BJ (cell line): ENCODE measurements at places on chromosomes 3 and 15. TPM values are rescaled to one million over a fixed set of nuclear protein-coding genes. Genes with fewer than 3 reads are reported as not detected.

- DNase-seq, result no peak
Measured at GRCh38 chr3:30492322-30493192, 113.8 kb upstream of the TGFBR2 start.

Gene IGSF10
- polyA plus RNA-seq, result 0.07 and 0.12 TPM in 2 replicates

Gene GOLGA6L7
- polyA plus RNA-seq, result not detected in 2 replicates

- no peak for DNase-seq
Measured at GRCh38 chr3:27561576-27561975, 77.4 kb upstream of the SLC4A7 start.

Gene CCNDBP1
- 76.5 and 86.5 TPM in 2 replicates for polyA plus RNA-seq

GRCh38 chr3:171163101-171164066 is 136.9 kb upstream of the SLC2A2 start:
- no peak for DNase-seq

DNA sequence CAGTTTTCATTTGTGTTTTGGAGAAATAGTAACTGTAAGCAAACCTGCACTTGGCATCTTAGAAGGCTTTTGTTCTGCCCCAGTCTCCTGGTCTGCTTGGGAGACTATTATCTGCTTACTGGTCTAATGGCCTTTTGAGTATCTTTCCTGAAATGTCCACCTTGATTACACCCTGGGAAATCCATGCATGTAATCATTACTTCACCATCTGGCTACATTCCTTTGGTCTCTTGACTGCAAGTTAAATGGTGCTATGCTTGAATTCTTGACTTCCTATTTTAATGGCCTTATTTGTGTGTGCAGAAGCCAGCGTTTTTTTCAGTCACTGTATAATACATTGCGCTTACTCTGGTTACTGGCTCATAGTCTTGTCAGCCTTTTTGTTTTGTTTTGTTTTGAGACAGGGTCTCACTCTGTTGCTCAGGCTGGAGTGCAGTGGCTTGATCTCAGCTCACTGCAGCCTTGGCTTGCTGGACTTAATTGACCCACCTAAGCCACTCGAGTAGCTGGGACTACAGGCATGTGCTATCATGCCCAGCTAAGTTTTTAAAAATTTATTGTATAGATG is 30.0 kb downstream of the CHD2 start:
- DNase-seq, result no peak

DNA sequence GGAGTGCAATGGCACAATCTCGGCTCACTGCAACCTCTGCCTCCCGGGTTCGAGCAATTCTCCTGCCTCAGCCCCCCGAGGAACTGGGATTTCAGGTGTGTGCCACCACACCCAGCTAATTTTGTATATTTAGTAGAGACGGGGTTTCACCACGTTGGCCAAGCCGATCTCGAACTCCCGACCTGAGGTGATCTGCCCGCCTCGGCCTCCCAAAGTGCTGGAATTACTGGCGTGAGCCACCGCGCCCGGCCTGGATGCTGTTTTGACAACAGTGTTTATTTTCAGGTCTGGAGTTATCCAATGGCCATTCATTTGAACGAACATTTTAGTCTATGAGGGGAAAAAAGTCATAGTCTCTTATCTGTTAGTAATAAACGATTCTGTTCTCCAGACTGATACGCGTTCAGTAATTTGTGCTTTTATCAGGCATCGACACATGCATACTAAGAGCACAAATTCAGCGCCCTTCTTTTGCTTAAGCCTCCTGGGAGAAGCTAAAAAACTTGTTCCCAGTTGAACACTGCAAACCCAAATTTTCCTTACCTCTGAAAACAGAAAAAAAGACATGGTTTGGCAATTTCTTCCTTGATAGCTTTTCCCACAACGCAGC is 1.3 kb downstream of the B3GALNT1 start:
- no peak for DNase-seq

DNA sequence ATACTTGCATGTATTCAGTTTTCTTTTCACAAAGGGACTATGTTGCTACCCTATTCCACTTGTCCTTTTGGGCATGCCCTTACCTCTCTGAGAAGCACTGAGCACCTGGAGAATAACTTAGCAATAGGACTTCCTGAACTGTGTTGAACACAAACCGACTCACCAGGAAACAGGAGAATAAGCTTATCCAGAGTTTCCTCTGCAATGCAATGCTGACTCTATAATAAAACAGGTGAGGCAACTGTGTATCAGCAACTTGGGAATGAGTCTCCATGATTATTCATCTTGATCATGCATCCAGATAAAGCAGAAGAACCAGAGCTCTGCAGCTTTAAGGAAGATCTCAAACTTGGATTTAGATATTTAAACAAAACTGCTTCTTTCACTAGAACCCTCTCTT is 806.5 kb downstream of the IGSF11 start:
- DNase-seq, result no peak

Gene CLDN18
- polyA plus RNA-seq, result not detected in 2 replicates

GRCh38 chr15:74466570-74466969 is 5.6 kb upstream of the UBL7 start:
- DNase-seq, result no peak

Gene RHOV
- 0.13 and 0.28 TPM in 2 replicates for polyA plus RNA-seq

- no peak for DNase-seq
Measured at GRCh38 chr15:93705753-93706455, 525.5 kb upstream of the MCTP2 start.
